ENCODE measurements at places on chromosomes 1 and 21.

GRCh38 chr1:30700528-30701257, 22.7 kb downstream of the MATN1 start:
- DNase-seq: no peak

DNA sequence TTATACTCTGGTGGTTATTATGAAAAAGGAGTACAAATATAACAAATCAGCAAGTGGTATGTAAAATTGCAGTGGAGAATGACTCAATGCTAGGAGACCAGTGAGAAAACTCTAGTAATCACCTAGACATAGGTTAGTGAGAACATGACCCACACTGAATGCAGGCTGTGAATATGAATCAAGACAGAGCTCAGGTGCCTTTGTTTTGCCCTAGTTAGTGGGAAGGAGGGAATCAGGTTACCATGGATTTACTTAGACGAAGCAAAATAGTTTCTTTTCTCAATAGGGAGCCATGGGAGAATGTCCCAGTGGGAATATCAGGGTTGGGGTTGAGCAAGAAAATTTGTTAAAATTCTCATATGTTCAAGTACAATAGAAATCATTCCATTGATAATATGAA, 10.6 kb upstream of the GCLM start:
- no peak for DNase-seq

DNA sequence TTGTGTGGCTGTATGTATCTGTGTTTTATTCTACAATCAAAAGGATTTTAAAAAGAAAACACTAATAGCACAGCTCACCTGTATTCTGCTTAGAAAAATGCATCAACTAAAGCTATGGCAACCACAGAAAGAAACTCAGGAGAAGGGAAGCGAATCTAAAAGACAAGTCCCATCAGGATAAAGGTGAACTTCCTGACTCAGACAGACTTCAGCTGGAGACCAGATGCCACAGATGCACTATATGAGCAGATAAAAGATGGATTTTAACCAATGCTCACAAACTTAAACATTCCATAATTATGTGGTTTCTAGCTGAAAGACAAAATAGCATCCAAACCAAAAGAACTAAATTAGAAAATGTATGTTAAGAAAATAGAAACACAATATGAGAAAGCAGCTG, 231.0 kb downstream of the RERE start:
- DNase-seq: no peak

DNA sequence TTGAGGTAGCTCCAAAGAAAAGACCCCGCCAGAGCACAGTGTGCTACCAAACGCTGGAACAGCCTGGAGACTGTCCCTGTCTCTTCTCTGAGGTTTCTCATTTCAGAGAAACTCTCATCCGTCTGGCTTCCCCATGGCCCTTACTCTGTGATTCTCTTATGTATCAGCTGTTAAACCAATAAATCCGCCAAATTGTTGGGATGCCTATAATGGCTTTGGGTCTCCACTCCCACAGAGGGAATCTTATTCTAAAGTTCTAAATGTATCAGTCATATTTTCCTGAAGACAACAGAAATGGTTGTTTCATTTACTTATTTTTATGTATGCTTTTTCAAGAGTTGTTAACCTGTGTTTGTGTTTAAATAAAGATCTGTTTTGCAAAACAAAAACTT, 4.0 kb downstream of the ERG start:
- no peak for DNase-seq

DNA sequence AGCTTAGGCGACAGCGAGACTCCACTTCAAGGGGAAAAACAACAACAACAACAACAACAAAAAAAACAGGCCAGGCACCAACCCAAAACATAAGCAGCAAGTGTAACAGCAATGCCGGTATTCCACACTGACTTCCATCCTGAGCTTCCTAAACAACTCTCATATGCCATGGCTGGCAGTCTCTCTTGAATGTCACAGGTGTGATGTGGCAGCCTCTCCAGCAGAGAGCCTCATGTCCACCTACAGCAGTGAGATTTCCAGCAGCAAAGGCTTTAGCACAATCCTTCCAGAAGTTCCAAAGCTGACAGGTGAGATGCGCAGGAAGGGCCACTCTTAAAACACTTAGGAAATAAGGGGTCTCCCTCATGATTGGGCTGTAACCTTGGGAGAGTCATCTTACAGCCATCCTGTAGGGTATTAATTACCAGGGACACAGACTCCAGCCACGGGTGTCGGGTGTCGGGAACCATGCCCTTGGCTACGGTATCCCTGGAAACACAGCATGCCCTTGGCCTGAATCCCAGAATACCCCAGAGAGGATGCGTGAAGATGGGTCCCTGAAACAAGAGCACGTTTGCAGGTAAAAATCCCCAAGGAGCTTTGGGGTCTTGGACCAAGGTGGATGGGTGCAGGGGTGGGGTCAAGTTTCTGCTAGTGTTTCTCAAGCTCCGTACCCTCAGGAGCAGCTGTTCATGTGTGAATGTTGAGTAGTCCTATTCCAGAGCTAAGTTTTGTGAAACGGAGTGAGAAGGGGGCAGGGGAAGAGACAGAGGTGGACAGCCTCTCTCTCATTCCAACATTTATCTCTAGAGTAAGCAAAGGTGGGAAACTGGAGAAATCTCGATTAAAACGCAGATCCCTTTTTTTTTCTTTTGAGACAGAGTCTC, 31.4 kb downstream of the CLSTN1 start:
- DNase-seq: no peak

DNA sequence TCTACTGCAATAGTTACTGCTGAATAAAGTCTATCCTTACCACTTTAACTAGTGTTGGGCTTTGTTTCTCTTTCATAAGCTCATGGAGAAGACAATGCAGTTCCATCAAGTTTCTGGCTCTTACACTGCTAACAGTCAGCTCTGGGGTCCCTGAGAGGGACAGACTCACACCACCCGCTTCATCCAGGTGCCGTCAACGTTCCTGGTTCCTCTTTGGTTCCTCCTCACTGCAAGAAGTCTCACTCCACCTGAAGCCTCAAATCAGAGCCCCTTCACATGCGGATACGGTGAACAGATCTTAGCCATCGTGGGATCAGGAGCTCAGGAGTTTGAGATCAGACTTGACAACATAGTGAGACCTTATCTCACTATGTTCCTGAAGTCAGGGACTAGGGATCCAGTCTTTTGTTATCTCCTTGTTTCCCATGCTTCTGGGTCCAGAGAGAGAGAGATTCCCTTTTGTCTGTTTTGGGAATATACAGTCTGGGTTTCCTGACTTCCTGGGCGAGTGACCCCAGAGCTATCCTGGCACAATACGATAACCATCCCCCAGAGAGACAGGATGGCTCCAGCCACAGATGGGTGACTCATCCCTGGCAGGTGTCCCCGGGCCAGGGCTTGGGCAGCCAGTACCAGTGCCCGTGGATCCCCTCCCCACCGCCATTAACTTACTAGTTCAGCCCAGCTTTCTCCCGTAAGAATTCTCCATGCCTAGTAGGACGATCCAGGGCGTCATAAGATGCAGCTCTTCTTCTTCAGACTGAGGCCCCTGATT, 14.3 kb upstream of the PCP4 start:
- no peak for DNase-seq

DNA sequence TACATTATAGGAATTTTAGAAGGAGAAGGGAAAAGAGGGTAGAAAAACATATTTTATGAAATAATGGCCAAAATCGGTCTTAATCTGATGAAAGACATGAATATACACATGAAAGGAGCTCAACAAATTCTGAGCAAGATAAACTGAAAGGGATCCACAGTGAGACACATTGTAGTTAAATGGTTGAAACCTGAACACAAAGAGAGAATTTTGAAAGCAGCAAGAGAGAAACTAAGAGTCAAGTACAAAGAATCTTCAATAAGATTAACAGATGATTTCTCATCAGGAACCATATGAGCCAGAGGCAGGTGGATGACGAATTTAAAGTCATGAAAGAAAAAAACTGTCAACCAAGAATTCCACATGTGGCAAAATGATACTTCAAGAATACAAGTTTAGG, 15.8 kb upstream of the MTR start:
- DNase-seq: no peak

GRCh38 chr1:67948151-67949080, 102.0 kb downstream of the DIRAS3 start:
- no peak for DNase-seq

DNA sequence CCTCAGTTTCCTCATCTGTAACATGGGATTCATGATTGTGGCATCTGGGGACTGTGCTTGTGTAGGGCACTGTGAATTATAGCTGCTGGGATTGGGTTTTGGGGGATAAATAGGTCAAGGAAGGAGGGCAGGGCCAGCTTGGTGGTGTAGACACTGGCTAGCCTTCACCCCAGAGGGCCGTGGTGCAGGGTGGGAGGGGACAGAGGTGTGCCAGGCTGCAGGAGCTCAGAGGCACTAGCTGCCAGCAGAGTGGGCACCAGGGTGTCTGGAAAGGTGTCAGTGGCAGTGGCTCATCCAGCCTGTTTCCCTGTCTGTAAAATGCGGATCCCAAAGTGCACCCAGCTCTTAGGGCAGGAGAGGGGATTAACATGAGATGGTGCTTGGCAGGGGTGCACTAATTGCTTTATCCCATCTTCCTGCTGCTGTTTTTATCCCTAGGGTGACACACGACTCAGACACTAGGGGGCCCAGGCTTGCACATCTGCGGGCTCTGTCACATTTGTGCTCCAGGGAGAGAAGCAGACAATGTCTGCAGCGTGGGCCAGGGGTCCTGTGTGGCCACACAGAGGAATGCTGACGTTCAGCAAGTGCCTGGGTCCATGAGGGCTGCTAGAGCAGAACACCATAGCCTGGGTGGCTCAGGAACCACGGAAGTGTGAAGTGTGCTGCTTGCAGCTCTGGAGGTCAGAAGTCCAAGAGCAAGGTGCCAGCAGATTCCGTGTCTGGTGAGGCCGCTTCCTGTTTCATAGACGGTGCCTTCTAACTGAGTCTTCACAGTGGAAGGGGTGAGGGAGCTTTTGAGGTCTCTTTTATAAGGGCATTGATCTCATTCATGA, 19.3 kb downstream of the OBSCN start:
- no peak for DNase-seq

- DNase-seq: no peak
Measured at GRCh38 chr1:217389895-217390294, 241.0 kb downstream of the GPATCH2 start.

DNA sequence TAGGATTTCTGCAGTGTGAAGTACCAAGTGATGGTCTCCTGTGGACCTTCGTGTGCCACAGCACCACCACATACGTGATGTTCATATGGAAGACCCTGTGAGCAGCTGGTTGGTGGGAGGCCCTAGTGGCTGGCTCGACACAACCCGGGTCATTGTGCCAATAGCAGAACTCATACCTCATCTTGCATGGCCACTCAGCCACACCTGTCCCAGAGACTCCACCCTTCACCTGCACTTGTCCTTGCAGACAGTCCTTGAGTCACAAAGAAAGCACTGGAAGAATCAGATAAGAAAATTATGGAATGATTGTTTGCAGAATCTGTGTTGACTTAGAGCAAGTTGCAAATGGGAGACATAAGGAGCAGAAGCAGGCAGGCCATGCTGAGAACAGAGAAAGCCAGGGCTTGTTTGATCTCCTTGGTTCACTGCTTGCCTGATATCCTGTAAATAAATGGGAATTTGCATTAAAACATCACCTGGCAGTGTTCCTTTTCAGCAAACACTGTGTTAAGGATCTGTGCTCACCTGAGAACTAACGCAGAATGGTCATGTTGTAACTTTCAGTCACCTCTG, 307.7 kb downstream of the SIPA1L2 start:
- DNase-seq: no peak
